ENCODE measurements at places on chromosomes 2 and 18.

DNA sequence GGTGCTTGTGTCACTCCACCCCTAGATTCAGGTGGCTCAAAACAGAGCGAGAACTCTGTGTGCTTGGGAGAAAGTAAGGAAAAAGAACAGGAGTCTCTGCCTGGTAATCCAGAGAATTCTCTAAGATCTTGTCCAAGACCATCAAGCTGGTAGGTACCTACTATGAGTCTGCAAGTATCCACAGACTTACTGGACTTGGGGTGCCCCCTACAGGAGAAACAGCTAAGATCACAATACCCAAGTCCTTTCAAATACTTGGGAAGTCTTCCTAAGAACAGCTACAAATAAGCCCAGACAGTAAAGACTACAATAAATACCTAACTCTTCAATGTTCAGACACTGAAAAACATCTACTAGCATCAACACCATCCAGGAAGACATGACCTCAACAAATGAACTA, 1143.6 kb upstream of the ACVR2A start:
- DNase-seq, result no peak

DNA sequence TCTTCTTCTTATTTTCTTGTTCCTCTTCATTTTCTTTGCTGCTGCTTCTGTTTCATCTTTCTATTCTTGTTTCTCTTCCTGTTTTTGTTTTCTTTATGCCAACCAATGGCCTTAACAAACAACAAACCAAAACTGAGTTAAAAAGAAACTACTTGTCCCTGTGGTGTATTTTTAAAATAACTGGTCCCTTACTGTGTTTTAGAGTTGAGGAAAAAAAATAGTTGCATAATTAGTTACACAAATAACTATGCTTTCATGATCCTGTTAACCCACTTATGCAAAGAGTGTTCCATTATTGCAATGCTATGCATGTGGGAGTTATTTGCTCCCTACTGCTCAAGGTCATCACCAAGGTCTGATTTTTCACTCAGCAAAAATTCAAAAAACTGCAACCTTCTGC, 39.5 kb upstream of the IMP4 start:
- DNase-seq, result no peak

GRCh38 chr2:34529965-34530364, 930.9 kb upstream of the FAM98A start:
- DNase-seq, result no peak

- no peak for DNase-seq
These were observed 185.4 kb upstream of the SKOR2 start for GRCh38 chr18:47436871-47437270.

- peak; percentile 70 for DNase-seq
These were observed 106.1 kb downstream of the ETAA1 start for GRCh38 chr2:67503066-67503795.

GRCh38 chr2:152396051-152396511, 61.1 kb downstream of the FMNL2 start:
- no peak for DNase-seq

- DNase-seq, result no peak
These were observed 140.3 kb upstream of the SLC8A1 start for GRCh38 chr2:40592218-40592617.

DNA sequence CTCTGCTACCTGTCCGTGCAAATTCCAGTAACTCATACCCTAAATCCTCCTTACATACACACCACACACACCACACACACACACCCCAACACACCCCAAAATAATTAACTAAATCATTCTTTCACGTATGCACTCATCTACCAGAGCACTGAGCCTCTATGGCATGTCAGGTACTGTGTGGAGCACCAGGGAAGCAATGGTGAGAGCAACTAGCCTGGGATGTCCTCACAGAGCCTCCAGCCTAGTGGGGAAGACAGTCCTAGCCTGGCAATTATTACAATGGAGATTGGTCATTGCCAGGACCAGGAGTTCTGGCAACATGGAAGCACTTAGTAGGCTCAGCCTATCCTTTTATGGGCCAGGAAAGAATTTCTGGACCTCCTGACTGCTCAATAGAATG, 72.7 kb upstream of the LCLAT1 start:
- no peak for DNase-seq

- DNase-seq, result no peak
These were observed 326.3 kb upstream of the TNP1 start for GRCh38 chr2:217186152-217186551.

GRCh38 chr2:219514196-219514761, at the start of gene ASIC4:
TSS of gene ASIC4 (plus strand) at chr2:219514482. CDS start at chr2:219514725, 243 bp downstream.
- DNase-seq, result no peak

GRCh38 chr2:54239427-54239826, 16.6 kb downstream of the TSPYL6 start:
- peak; percentile 63 for DNase-seq

DNA sequence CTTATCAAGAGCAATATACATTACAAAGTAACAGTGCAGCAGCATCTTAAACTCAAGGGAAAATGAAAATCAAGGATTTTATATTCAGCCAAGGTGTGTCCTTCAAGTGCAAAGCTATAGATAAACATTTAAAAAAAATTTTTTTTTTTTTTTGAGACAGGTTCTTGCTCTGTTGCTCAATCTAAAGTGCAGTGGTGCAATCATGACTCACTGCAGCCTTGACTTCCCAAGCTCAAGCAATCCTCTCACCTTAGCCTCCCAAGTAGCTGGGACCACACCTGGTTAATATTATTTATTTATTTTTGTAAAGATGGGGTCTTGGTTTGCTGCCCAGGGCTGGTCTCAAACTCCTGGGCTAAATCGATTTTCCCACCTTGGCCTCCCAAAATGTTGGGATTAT, 9.0 kb downstream of the CDKL4 start:
- no peak for DNase-seq

- DNase-seq, result no peak
These were observed 16.3 kb downstream of the PCBP1 start for GRCh38 chr2:70103531-70104061.

DNA sequence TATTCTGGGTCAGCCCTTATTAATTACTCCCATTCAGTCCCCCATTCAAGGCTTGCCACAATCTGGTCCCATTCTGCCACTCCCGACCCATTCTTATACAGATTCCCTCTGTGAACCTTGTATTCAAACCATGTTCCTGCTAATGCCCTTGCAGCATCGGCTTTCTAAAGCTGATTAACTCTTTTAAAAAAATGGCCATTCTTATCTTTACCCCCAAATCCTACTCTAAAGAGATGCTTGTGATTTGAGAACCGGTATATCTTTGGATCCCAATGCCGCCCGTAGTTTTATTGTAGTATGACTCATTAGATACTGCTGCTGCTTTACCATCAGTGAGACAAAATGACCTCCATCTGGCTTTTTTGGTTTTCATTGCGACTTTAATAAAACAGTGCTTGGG, 72.2 kb downstream of the XRCC5 start:
- no peak for DNase-seq

Measured in AG09309 (cell line).